Cerebellum (tissue), 4 donors: ENCODE measurements at places on chromosomes 2 and 18. TPM values are rescaled to one million over a fixed set of nuclear protein-coding genes. Genes with fewer than 3 reads are reported as not detected.

ACOXL gene
- total RNA-seq, result 0.18 TPM

NCKAP1 gene
- 162 TPM for total RNA-seq

POTEF gene
- 0.27 TPM for total RNA-seq

SCN7A gene
- 4.9 TPM for total RNA-seq

RAPH1 gene
- total RNA-seq, result 51.0 TPM

CNRIP1 gene
- total RNA-seq, result 39.8 TPM

PCARE gene
- 1.5 TPM for total RNA-seq

ADD2 gene
- total RNA-seq, result 119 TPM

POTEE gene
- total RNA-seq, result 0.18 TPM

CSRNP3 gene
- 98.3 TPM for total RNA-seq

MYO5B gene
- total RNA-seq, result 5.5 TPM

ARHGAP25 gene
- 0.82 TPM for total RNA-seq

MRPL33 gene
- total RNA-seq, result 63.4 TPM

EFHD1 gene
- 1.00 TPM for total RNA-seq

DNA sequence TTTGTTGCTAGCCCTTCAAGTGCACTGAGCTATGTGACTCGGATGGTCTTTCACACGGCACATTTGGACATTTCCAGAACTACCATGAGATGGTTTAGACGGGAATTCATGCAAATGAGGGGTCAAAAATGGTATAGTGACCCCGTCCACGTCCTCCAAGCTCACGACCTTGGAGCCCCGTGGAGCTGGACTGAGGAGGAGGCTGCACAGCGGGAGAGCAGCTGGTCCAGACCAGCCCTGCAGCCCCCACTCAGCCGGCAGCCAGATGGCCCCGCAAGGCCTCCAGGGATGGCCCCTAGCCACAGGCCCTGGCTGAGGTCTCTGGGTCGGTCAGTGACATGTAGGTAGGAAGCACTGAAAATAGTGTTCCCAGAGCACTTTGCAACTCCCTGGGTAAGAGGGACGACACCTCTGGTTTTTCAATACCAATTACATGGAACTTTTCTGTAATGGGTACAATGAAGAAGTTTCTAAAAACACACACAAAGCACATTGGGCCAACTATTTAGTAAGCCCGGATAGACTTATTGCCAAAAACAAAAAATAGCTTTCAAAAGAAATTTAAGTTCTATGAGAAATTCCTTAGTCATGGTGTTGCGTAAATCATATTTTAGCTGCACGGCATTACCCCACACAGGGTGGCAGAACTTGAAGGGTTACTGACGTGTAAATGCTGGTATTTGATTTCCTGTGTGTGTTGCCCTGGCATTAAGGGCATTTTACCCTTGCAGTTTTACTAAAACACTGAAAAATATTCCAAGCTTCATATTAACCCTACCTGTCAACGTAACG is 88.8 kb downstream of the EPAS1 start:
- DNase-seq, result no peak

DNA sequence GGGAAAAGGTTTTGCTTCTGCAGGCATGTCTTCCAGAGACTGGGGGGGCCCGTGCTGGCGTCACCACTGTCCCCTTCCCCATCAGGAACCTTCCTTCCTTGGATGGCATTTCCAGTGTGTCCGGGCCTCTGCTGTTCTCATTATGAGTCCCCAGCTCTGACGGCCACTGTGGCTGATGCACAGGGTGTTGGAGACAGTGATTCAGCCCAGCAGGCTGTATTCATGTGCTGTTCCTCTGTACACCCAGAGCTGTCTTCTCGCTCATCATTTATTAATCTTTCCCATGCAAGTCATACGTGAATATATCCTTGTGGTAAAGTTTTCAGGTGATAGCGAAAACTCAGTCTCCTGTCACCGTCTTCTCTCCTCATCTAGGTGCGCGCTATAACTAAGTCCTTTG is 57.7 kb downstream of the ASAP2 start:
- DNase-seq, result no peak

GRCh38 chr2:201969938-201970785 is 63.5 kb upstream of the FZD7 start:
- DNase-seq, result no peak

GRCh38 chr18:56003009-56003719 is 415.2 kb upstream of the TCF4 start:
- no peak for DNase-seq

GRCh38 chr18:56086176-56086575 is 498.2 kb upstream of the TCF4 start:
- DNase-seq, result no peak

DNA sequence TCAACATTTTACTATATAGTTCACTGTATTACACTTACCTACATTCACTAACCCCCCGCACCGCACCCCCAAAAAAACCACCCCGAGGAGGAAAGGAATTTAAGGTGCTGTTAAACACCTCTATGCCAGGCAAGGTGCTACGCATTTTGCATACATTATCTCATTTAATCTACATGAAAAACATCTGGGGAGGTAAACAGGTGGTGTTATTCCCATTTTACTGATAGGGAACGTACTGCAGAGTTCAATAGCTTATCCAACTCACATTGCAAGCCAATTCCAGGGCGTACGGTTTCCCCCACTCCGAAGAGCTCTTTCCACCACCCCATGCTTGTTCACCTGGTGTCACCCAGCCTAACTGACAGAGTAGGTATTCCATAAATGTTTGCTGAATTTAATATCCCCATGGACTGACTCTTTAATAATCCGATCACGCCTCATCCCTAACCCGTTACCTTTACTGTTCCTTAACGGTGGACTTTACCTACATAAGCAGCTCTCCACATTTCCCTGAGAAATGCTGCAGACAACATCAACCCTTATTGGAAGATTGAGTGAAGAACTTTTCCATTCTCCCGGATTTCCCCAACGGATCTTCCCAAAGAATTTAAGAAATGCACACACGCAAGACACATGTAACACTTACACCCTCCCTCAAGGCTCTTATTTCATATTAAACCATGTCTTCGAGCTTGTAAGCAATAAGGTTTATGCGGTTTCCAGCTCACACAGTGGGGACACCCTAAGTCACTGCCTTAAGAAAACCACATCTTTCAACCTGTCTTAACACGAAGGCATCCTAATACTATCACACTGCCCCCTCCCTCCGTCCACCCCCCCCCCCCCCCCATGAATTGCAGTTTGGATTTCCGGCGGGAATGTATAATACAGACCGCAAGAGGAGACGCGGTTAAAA is 1.2 kb downstream of the RAPH1 start:
- DNase-seq, result peak; percentile 17

DNA sequence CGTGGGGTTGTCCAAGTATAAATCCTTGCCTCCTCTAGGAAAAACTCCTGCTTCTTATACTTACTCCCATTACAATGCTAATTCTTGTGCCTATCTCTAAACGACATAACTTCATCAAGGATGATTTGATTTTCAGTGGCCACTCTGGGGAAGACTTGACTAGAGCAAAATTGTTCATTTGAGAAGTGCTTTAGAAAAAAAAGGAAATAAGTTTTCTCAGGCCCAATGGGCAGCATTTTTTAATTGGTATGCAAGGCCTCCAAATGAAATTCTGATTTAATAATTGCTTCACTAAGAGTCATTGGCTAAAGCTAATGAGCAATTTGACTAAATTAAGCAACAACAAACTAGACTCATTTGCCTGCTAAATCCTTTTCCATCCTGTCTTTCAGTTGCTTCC is 496.1 kb downstream of the TSN start:
- no peak for DNase-seq

DNA sequence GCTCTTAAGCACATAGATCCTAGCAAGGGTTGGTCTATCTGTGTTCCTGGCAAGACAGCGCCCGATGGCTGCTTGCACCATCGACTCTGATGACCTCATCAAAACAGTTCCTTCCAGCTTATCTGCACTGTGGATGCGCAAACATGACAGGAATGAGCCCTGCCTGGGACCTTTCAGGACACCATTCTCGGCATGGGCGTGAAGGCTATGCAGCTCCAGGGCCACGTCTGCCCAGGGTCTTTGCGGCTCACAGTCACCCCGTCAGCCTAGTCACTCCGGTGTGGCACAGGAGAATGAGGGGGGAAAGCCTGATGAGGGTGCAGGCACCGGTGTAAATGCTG is 147.8 kb upstream of the TWIST2 start:
- no peak for DNase-seq

GRCh38 chr2:74253971-74254310 is 55.5 kb downstream of the MTHFD2 start:
- no peak for DNase-seq

DNA sequence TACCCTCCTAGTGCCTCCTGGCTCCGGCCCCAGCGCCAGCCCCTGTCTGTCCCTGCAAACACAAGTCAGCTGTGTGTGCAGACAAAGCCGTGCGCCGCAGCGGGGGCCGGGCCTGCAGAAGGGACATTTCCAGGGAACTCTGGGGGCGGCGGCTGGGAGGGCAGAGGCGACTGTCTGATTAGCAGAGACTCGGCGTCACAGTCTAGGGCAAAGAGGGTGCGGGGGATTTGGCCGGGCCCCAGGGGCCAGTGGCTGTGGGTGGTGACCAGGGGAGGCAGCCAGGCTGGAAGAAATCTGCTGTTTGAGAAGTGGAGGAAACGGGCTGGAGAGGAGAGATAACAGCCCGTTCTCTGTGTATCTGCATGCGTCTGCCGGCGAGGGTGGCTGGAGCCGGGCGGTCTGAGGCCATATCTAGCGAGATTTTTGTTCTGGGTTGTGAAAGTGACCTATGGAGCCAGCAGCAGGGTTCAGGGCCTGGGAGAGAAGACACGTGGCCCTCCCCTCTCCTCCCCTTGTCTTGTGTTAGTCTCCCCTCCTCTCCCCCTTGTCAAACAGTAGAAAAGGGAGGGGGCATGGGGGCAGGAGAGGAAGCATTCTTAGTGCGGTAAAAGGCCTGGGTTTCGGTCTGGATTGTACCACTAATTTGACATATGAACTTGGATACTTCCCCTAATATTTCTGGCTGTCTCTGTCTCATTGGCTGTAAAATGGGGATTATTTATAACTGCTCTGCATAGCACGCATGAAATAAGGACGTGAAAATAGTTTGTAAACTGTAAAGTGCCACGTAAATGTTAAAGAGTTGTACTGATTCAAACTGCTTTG is 169.4 kb downstream of the SMAD7 start:
- peak; percentile 39 for DNase-seq

GRCh38 chr18:80086281-80086680 is 22.8 kb upstream of the ADNP2 start:
- no peak for DNase-seq

DNA sequence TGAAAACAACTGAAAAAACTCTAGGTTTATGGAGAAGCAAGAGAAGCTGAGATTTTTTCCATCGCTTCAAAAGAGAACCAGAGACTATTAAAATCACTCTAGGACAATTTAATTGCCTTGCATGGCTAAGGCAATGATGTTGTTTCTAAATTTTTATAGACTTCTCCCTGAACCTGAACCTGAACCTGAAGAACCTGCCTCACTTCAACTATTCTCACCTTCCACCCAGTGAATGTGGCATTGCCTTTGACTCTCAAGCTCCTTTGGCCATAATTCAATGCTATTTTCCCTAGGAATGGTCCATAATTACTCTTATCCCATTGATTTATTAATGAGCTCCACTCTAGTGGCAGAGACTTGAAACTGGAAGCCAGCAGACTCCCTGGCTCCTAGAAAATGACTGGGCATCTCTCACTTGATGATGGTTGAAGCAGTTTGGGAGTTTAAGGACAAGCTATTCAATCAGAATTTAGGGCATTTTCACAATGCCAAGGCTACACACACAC is 303.8 kb upstream of the UBE2E3 start:
- no peak for DNase-seq

DNA sequence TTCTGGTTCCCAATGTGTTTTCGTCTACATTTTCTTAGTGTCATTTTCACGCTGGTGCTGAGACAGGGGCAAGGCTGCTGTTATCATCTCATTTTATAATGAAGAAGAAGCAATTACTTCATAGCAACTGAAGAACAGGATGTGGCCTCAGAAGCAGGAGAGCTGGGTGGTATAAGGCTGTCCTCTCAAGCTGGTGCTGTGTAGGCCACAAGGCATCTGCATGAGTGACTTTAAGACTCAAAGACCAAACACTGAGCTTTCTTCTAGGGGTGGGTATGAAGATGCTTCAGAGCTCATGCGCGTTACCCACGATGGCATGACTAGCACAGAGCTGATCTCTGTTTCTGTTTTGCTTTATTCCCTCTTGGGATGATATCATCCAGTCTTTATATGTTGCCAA is 7.3 kb downstream of the IL36G start:
- no peak for DNase-seq

- DNase-seq, result no peak
Observed at GRCh38 chr2:101232770-101233169, 19.9 kb upstream of the CNOT11 start.

DNA sequence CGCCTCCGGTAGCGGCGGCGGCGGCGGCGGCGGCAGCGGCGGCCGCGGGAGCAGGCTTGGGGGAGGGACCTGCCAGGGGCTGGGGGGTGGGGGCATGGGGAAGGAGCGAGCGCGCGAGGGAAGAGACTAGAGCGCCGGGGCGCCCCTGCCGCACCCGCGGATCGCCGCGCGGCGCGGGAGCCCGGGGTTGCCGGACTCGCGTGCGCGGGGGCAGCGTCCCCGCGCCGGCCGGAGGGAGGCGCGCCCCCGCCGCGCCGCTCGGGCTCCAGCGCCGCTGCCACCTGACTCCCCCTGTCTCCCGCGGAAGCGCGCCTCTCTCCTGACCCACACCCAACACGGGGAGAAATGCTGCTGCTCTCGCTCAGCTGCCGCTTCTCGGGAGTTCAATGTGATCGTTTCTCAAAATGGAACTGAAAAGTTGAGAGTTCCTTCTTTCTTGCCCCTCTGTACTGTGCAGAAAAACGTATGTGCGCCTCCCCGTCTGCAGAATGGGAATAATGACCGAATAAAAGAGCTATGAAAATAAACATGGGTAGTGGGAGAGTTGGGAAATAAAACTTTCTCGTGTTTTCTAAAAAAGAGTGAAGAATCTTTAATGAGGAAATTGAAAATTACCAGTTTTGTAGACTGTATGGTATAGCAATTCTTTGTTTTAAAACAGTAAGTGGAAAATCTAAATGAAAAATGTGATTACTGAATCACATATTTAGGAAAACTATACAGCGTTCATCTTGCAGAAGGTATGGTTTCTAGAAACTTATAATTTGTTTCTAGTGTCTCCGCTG is 455 bp upstream of the TLK1 start:
- peak; percentile 87 for DNase-seq

- no peak for DNase-seq
Observed at GRCh38 chr2:108270768-108271506, 17.8 kb upstream of the SULT1C2 start.

DNA sequence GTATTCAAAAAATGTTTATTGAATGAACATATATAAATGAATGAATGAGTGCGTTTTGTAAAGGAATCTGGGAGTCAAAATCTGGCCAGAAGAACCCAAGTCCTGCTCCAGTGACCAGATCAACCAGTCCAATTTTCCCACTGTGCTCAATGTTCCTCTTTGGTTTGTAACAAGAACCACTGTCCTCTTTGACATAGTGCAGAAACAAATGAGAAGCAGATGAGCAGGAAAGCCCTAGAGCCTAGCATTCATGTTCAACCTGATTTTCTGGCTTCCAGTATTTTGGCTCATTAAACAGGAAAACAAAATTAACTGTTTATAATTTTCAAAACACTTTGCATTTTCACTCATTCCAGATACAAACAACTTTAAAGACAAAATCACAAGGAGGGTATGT is 23.2 kb downstream of the FAM124B start:
- no peak for DNase-seq
